ENCODE measurements at places on chromosomes 1 and 21.

DNA sequence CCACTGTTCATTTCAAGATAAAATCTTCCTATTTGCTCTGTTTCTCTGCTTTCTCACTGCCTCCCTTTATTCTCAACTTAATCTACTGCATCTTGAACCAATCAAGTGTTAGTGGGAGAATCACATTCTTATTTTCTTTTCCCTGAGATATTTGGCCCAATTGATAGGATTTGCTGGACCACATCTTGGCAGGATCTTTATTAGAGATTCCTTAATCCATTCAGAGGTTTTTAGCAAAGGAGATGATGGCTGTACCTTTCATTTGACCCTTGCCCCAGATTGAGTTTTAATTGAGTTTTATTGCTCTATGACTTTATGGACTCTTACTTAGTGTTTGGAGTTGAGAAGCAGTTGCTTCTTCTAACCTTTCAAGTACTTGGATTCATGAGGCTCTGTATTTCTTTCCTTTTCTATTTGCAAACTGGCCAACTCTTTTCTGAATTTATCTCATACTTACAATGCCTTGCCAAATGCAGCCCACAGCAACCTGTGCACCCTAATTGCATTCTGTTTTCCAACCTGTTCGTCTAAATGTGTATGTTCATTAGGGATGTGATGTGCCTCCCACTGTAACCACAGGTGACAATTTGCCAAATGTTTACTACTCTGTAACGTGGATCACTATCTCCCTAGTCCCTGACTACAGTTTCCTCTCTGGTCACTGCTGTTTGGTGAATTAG, 274.8 kb upstream of the KAZN start:
- DNase-seq: no peak

- no peak for DNase-seq
Measured at GRCh38 chr1:218646288-218646687, 301.2 kb downstream of the TGFB2 start.

DNA sequence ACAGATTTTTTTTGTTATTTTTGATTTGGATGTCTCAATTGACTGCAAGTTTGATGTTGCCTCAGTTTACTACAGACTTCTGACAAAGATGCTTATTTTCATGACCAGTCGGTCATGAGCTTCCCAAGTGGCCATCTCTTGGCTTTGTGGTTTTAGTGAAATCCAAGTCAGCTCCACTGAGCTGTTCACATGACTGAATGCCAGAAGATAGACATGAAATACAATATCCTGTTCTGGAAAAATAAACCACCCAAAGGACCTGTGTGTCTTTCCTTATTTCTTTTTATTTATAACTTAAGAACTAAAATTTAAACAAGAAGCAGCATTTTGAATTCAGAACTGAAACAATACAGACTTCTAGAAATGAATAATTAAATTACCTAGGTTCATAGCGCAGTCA, 89.3 kb downstream of the HMCN1 start:
- no peak for DNase-seq

DNA sequence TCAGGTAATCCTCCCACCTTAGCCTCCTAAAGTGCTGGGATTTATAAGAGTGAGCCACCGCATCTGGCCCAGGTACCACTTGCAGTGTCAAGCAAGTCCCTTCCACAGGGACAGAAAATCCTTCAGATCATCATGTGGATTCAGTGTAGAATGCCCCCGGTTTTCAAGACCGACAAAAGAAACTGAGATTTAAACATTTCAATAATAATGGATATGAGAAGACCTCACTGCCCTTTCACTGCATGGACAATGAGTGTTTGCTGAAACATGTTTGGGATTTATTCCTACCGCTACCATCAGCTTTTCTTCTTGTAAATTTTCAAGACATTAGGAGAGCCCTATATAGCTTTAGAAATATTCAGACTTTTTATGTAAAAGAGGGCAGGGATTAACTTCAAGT, 41.5 kb downstream of the HTR6 start:
- no peak for DNase-seq

- no peak for DNase-seq
Measured at GRCh38 chr1:230922620-230923019, 54.3 kb upstream of the C1orf198 start.

GRCh38 chr1:75127916-75128717, 6.1 kb upstream of the LHX8 start:
- DNase-seq: no peak

- DNase-seq: no peak
Measured at GRCh38 chr1:218349348-218350034, 4.4 kb downstream of the TGFB2 start.

- no peak for DNase-seq
Measured at GRCh38 chr1:52474807-52475206, 70.4 kb downstream of the PRPF38A start.

- DNase-seq: no peak
Measured at GRCh38 chr21:26845066-26845758, at the start of gene ADAMTS1. Gene ADAMTS1 (minus strand): TSS chr21:26845409. CDS start chr21:26844954, 455 bp downstream.

DNA sequence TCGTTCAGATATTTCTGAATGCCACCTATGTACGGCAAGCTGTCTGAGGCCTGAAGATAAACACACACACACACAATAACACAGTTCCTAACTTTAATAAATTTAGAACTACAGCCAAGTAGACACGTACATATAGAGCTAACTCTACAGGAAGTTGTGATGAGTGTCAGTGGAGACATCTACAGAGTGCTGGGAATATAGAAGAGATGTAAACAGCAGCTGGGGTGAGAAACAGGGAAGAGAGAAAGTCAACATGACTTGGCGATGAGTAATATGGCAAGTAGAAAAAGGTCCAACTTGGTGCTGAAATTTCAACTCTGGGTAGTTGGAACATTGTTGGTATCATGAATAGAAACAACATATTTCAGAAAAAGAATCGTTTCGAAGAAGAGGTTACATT, 206.5 kb downstream of the ZP4 start:
- DNase-seq: no peak

- DNase-seq: no peak
Measured at GRCh38 chr1:44035726-44036408, 4.6 kb upstream of the SLC6A9 start.

DNA sequence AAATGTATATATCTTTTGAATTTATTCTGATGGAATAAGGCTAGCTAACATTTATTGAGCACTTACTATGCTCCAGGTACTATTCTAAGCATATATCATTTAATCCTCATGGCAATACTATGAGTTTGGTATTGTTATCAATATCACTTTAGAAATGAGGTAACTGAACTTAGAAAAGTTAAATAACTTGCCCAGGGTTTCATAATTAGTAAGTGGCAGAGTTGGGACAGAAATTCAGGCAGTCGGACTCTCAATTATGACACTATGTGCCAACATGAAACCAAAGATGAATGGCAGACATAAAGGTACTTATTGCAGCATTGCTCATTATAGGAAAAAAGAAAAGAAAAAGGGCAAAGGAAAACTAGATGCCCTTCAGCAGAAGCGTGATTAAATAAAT, 48.2 kb downstream of the RAB3GAP2 start:
- DNase-seq: no peak

GRCh38 chr1:205232127-205232820, 4.5 kb downstream of the TMCC2 start:
- no peak for DNase-seq

- peak; percentile 26 for DNase-seq
Measured at GRCh38 chr1:161725908-161726472, 4.6 kb downstream of the FCRLB start.

DNA sequence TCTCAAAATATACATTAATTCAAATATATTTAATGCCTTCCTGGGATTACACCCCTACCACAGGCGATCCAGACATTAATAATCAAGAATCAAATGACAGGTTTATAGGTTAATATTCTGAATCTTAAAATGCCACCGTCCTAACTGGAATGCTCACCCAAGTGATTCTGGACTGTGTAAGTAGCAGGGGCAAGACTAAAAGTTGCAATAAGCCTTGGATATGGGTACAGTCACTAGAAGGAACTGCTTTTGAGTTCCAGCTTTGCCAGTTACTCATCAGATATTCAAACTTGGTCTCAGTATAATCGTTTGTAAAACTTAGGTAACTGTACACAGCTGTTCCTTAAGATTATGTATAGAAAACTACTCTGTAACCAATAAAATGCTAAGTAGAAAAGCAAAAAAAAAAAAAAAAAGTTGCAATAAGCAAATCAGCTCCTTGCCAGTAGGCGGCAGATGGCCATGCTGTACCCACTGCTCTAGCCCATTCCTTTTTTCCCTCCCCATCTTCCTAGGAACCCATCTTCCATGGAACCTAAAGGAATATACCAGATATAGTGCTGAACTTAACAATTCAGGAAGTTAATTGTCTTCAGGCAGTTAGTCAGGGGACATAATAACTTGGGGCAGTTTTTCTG, 10.5 kb downstream of the RO60 start:
- no peak for DNase-seq

DNA sequence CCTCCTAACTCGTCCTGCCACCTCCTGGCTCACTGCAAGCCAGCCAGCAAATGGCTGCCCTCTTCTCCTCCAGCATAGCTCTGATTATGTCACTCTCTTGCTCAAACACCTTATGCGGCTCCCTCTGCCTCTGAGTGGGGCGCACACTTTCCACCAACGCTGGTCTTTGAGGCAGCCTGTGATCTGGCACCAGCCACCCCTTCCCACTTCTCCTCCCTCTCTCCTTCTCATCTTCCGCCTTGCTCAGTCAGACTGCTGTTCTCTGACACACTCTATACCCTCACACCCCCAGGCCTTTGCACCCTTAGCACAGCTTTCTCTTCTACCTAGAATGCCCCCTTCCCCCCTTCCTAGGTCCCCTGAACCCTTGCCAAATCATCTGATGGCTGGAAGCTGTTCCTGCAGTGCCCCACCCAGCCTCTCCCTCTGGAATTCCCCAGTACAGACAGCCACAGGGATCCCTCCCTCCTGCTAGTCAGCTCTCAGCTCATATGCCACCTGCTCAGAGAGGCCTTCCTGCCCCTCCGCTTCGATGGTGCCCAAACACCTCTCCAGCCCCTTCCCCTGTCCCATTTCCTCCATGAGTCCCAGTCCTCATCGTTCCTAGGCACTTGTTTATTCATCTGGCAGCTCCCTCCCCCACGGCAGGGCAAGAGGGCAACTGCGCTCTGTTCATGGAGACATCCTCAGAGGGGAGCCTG, 21.7 kb upstream of the PEF1 start:
- no peak for DNase-seq

- DNase-seq: no peak
Measured at GRCh38 chr1:162412002-162412401, at the start of gene SH2D1B. Gene SH2D1B (minus strand): TSS chr1:162412136. CDS start chr1:162412016, 120 bp downstream.

DNA sequence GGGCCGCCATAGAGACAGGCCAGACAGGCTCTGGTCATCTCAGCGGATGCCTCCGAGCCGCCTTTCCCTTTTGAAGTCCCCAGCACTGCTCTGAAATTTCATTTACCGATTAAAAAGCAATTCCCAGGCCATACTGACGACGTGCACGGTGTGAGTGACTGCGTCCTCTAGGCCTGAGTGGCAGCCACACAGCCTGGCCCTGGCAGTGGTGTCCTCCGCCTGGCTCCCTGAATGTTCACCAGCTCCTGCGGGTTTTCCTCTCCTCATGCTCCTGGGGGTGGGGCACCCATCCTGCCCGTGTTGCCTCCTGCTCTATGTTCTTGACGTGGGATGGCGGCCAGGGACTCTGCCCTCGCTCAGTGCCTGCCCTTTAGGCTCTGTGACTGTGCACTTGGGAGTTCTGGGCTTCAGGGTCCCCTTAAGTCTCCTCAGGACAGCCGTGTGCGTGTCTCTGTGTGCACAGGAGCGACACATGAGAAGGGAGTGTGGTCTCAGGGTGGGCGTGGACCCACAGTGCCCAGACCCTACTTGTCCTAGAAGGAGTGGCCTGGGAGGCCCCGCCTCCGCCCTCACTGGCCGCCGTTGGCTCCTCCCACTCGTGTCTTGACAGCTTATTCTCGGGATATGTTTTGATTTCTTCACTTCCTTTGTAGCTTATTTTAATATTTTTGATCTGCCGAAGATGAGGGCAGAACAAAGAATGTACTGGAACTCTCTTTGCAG, 3.6 kb downstream of the SKI start:
- peak; percentile 66 for DNase-seq

- DNase-seq: peak; percentile 29
Measured at GRCh38 chr1:119743776-119744597, 24.7 kb downstream of the HMGCS2 start.

DNA sequence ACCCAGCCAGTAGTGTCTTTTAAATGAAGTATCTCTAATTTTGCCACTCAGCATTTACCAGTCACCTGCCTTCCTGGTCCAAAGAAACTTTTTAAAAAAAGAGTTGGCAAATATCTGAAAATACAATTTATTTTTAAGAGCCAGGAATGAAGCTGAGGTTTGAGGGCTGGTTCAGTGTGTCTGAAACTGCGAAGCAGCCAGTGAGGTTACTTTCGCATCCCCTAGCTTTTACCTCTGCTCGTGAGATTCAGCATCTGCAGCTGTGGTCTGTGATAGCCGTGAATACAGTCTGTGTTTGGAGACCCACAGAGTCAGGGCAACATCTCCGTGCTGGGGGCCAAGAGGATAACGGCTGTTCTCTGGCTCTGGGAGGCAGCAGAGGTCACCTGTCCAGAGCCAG, 21.3 kb upstream of the KCNAB2 start:
- no peak for DNase-seq

GRCh38 chr1:212532469-212533147, 76.0 kb upstream of the ATF3 start:
- DNase-seq: no peak

GRCh38 chr1:9247894-9248293, 13.3 kb downstream of the H6PD start:
- no peak for DNase-seq

DNA sequence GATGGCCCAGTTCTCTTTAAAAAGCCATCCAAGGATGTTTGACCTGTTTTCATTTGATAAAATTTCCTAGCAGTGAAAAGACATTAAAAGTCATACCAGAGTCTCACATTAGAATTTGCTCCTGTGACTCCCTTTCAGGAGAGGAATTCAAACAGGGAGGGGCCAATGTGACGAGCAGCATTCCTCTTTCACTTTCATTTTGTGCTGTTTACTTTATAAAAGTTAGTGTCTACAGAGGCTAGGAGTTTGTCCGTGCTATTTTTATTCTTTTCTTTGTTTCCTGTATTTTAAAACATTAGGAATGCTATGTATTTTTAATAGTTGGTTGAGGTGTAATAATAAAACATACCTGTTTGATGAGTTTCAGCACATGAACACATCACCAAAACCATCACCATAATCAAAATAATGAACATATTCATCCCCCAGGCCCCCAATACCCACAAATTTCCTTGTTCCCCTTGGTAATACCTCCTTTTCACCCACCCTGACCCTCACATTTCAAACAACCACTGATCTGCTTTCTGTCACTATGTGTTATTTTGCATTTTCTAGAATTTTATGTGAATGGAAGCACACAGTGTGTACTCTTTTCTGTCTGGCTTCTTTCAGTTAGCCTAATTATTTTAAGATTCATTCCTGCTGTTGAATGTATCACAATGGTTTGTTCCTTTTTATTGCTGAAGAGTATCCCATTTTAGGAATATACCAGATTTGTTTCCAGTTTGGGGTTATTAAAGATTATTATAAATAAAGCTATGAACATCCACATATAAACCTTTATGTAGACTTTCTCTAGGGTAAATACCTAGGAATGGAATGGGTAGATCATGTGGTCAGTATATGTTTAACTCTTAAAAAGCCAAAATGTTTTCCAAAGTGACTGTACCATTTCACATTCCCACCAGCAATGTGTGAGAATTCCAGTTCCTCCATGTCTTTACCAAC, 129.5 kb downstream of the TENT5C start:
- no peak for DNase-seq

Data from stimulated activated CD4-positive, alpha-beta T cell treated with anti-CD3 and anti-CD28 coated beads, Interleukin-12 subunit alpha, Interleukin-12 subunit beta, amount 100 ng/mL, for 4 hours (primary cell).